Uterus (tissue), 4 donors: ENCODE measurements at places on chromosomes 4 and X.
A peak's percentile ranks its signal among the peaks of the same experiment; 100 is the strongest.

DNA sequence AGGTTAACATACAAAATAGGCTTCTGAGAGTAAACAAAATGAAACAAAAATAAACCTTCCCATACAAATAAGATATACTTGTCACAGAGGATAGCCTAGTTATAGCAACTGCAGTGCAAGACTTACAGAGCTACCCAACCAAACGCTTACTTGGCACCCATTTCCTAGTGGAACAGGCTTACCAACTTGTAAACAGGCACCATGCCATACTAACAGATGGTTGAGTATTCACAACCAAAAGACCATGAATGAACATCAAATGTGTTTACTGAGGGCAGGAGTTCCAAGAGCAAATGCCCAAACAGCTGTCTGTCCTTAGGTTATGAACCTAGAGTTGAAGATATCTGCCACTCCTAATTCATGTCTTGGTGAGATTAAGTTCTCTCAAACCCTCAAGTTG lies 2629.2 kb downstream of the PCDH7 start:
- no peaks in the 10 kb centered on the region for H3K27me3 ChIP-seq
- no peak for DNase-seq
- H3K4me3 ChIP-seq: no peak overlapping the region
- no peaks in the 10 kb centered on the region for H3K36me3 ChIP-seq
- no peaks in the 10 kb centered on the region for H3K4me1 ChIP-seq

- H3K4me3 ChIP-seq: no peak overlapping the region
- no peaks in the 10 kb centered on the region for H3K4me1 ChIP-seq
- H3K27ac ChIP-seq: no peak overlapping the region
- H3K36me3 ChIP-seq: no peaks in the 10 kb centered on the region
- no peak for DNase-seq
Observed at GRCh38 chr4:135269125-135269890, 1067.7 kb upstream of the PABPC4L start.

DNA sequence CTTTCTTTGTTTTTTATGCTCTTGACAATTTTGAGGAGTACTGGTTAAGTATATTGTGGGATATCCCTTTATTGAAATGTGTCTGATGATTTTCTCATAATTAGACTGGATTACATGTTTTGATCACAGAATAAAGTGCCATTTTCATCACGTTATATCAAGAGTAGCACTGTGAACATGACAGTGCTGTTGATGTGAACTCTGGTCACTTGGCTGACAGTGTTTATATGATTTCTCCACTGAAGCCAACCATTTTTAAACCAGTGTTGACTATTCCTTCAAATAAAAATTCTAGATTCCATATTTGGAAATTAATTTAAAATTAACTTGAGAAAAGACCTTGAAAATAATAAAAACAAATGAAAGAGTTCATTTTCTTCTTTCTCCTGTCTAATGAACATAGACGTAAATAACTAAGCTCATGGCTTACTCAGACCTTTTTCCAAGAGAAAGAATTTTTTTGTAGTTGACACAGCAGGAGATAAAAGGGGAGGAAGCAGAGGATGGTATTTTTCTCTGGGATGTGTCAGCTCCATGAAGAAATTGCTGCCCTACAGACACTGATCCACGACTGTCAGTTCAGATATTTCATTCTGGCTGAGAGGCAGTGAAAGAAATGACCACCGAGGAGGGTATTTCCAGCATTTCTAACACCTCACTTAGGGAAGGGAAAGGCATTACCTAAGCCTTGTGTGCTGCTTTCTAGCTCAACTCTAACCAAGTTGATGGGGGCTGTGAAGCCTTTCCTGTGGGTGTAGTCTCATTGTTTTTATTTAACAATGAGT lies 150.9 kb upstream of the ANK2 start:
- no peak overlapping the region for H3K4me3 ChIP-seq
- DNase-seq: no peak
- H3K27ac ChIP-seq: peak overlapping the region; percentile 80

DNA sequence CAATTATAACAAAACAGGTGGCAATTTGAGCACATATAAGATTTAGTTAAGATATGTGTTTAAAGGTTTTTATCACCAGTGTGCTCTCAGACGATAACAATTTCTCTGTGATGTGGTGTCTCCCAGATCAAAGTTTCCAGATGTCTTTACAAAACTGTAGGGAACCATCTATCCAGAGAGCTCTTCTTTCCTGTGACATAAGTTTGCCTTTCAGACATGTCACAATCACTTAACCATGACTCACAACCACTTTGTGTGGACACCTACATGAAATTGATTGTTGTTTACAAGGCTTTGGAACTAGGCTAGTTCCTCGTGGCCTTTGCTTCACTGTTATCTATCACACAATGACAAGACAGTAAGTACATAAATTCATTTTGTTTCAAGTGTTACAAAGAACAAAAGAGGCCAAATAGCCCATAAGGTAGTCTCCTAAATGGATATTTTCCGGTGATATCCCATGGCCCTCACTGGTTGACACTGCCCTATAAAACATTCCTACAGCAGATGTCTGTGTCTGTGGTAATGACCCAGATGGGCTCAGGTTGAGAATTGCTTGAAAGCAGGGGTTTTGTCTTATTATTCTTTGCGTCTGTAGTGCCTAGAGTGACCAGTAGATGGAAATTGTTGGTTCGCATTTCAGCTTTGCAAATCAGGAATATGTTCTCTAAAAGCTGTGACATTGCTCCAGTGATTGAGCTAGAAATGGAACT lies 297.8 kb upstream of the FAM241A start:
- DNase-seq: no peak
- H3K27ac ChIP-seq: no peak overlapping the region
- no peaks in the 10 kb centered on the region for H3K4me1 ChIP-seq
- no peaks in the 10 kb centered on the region for H3K27me3 ChIP-seq
- no peak overlapping the region for H3K4me3 ChIP-seq

DNA sequence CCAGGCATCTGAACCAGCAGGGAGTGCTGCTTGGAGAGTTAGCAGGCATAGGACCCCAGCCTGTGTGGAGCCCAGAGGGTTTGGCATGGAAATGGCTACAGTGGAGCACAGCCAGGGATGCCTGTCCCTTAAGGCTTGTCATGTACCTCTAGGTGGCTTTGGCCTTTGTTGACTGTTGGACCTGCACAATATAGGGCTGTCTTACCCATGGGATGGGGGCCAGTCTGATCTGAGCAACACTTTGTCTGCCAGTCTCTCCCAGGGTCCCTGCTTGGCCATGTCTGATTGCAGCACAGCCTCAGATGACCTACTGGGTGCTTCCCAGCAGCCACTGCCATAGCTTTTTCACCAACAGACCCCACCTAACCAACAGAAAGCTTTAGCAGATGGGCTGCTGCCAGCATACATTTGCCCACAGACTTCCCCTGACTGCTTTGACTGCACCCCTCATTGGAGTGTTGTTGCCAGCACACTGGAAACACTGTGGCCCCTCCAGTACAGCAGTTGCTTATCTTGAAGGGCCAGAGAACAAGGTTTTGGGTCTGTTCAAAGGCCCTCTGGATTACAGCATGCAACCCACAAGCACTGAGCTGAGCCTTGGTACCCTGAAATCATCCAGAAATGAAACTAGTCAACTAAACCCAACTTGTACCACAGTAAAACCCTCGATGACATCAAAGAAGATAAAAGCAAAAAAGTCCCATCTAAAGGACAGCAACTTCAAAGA lies 22.1 kb downstream of the ANAPC10 start:
- no peaks in the 10 kb centered on the region for H3K4me1 ChIP-seq
- H3K36me3 ChIP-seq: no peaks in the 10 kb centered on the region
- H3K27ac ChIP-seq: no peak overlapping the region
